ENCODE measurements at places on chromosomes 1 and 21.

- DNase-seq, result no peak
Measured at GRCh38 chr1:158400871-158401270, 1.6 kb upstream of the OR10T2 start.

GRCh38 chr1:204345941-204346645 is 13.6 kb downstream of the PLEKHA6 start:
- DNase-seq, result no peak

- peak; percentile 44 for DNase-seq
Measured at GRCh38 chr1:65147424-65148177, 402 bp upstream of the AK4 start.

DNA sequence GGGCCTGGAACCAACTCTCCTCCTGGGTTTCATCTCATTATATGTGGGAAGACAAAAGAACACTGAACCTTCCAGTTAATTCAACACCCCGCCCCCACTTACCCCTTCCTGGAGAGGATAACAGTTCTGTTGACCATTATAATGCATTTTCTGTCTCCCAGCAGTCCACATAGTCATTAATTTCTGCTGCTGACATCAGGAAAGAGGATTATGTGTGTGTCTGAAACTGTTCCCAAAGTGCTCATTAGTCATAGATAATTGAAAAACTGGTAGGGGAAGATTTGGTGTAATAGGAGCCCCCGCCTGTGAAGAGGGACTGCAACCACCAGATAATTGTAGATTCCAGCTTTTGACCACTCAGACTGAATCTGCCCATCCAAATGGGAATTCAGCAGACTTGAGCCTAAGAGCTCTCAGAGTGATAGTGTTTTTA is 208.7 kb downstream of the FGGY start:
- no peak for DNase-seq

- no peak for DNase-seq
Measured at GRCh38 chr1:163766257-163766918, 444.6 kb downstream of the NUF2 start.
